Head of caudate nucleus (tissue), 42 donors: ENCODE measurements at places on chromosomes 3 and 15.

DNA sequence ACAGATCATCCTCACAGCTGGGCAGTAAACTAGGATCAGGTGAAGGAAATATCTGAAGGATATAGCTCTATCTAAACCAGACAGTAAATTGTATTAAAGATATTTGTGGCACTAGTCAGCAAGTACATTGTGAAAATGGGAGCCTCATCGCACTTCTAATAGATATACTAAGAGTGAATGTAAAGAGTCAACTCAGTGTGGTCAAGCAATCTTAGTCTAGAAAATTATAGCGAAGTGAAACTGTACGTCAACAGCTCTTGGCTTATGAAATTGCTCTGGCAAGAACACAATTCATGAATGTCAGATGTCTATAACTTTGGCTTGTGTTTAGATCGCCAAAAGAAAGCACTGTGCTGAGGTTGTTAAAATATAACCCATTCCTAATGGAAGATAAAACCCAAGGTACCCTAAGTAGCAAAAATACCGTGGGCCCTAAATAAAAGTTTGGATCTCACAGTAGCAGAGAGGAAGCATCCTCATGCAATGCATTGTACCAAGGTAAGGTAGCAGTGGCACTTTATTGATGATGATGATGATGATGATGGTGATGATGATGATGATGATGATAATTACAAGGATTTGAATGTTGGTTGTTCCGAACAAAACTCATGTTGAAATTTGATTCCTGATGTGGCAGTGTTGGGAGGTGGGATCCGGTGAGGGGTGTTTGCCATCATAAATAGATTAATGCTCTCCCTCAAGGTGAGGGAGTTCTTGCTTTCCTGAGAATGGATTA lies 228.5 kb downstream of the UNC13C start:
- no peak for DNase-seq

- DNase-seq = no peak
Measured at GRCh38 chr3:10964537-10965167, 27.9 kb upstream of the SLC6A1 start.

DNA sequence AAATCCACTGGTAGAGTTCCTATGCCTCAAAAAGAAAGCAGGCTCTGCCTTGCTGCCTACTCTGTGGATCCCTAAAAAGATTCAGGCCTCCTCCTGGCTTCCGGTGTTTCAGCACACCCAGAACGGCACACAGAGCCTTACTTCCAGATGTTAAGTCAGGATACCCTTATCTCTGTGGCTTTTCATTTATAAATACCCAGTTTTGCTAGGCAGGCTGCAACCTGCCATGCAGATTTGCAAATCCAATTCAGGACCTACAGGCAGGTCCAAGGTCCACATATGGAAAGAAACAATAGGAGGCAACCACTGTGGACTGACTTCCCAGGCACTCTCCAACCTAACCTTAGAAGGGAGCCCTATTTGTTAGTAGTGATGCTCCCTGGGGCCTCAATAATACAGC lies 30.7 kb downstream of the EFL1 start:
- no peak for DNase-seq

DNA sequence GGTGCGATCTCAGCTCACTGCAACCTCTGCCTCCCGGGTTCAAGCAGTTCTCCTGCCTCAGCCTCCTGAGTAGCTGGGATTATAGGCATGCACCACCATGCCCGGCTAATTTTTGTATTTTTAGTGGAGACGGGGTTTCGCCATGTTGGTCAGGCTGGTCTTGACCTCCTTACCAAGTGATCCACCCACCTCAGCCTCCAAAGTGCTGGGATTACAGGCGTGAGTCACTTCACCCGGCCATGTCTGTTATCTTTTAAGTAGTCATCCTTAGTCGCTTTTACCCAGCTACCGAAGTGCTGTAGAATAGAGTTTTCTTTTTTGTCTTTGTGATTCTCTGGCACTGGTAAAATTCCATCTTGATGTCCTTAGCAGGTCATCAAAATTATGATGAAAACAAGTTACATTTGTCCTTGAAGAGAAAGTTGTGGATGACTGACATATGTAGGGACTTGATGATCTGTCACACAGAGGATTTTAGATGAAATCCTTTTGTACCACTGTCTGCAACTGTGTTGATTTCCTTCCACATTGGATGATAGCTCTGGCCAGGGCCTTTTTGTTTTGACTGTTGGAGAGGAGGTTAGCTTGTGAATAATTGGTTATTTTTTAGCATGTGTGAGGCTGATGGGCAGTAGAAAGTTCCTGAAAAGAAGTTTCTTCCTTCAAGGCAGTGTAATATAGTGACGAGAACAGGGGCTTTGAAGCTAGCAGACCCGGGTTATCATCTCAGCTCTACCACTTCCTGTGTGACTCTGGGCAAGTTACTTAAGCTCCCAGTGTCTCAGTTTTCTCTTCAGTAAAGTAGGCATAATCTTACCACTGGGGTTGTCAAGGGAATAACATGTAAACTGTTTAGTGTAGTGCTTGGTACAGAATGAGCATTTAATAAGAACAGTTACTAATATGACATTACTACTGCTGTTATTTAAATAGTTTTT lies 18.8 kb downstream of the ATG7 start:
- DNase-seq = no peak

DNA sequence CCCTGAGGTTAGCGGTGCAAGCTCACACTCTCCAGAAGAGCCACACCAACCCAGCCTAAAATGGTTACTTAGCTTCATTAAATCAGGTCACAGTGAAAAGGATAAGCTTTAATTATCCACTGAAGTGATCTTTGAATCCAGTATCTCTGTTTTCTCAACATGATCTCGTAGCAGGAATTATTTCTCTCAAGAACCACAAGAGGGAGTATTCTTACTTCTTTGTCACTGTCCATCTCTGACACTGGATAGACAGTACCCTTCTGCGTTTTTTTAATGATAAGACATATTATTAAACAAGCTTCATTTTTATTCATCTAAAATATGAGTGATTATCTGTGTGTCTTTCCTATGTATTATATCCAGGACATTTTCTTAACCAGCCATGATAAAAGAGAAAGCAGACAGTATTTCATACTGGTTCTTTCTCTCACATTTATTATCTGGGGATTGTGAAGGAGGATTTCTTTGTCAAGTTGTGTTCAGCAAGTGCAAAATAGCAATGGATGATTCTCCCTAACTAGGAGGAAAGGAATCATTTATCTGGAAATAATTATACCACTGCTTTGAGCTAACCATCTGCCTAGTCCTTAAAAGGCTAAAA lies 105.4 kb upstream of the CCDC54 start:
- DNase-seq = no peak

DNA sequence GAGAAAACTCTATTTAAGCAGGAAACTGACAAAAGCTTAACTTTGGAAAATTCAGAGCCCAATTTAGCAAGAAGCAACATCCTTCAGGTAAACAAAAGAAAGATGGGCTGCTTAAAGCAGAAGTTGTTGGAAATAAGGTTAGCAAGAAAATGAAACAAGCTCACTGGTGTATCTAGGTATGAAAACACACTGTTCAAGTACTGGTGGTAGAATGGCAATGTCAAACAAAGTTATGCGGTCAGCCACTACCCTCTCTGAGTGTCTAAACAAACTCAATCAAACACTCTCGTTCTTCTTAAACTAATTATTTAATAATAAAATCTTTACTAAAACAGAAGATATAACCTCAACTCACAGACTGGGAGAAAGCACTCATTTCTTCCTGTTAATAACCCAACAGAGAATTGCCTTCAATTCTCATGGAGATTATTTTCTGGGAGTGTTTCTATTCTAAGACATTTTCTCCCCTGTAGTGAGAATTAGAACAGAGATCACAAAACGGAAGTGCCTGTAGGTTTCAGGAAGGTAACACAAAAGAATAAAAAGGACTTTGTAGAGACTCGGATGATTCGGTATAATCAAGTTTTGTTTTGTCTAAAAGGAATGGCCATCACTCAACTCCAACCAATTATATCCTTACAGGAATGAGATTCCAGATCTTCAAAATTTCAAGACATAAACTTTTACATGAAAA lies 28.9 kb downstream of the PRICKLE2 start:
- no peak for DNase-seq

- DNase-seq = no peak
Measured at GRCh38 chr3:140568842-140569520, 108.9 kb upstream of the TRIM42 start.

DNA sequence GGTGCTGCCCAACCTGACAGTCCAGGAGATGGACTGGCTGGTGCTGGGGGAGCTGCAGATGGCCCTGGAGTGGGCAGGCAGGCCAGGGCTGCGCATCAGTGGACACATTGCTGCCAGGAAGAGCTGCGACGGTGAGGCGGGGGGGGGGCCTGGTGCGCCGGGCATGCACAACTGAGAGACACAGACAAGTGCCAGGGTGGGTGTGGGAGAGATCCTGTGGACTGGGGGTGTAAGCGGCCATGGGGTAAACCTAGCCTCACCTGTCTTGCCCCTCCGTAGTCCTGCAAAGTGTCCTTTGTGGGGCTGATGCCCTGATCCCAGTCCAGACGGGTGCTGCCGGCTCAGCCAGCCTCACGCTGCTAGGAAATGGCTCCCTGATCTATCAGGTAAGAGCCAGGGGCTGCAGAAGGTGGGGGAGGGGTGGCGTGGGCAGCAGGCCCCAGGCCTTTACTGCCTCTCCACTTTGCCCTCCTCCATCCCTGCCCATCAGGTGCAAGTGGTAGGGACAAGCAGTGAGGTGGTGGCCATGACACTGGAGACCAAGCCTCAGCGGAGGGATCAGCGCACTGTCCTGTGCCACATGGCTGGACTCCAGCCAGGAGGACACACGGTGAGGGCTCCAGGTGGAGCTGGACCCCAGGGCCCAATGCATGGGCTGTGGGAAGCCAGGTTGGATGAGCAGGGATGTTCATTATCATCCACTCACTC lies 3.3 kb downstream of the CHRD start:
- no peak for DNase-seq

DNA sequence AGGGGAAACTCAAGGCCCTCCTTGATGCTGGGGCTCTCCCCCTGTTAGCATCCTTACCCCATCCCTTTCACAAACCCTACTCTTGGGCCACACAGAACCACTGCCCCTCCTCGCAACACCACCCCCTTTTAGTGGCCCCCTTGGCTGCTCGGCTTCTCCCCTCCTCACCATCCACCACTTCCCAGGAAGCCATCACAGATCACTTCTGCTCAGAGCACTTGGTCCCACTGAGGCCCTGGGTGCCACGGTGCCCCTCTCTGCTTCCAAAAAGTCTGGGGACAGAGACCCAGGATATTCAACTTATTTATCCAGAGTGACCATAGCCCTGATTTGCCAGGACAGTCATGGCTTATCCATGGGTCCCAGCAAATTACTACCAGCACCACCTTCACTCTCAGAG lies 2.4 kb downstream of the RHCG start:
- DNase-seq = no peak

GRCh38 chr3:859135-859534 lies 233.7 kb upstream of the CNTN6 start:
- DNase-seq = no peak

DNA sequence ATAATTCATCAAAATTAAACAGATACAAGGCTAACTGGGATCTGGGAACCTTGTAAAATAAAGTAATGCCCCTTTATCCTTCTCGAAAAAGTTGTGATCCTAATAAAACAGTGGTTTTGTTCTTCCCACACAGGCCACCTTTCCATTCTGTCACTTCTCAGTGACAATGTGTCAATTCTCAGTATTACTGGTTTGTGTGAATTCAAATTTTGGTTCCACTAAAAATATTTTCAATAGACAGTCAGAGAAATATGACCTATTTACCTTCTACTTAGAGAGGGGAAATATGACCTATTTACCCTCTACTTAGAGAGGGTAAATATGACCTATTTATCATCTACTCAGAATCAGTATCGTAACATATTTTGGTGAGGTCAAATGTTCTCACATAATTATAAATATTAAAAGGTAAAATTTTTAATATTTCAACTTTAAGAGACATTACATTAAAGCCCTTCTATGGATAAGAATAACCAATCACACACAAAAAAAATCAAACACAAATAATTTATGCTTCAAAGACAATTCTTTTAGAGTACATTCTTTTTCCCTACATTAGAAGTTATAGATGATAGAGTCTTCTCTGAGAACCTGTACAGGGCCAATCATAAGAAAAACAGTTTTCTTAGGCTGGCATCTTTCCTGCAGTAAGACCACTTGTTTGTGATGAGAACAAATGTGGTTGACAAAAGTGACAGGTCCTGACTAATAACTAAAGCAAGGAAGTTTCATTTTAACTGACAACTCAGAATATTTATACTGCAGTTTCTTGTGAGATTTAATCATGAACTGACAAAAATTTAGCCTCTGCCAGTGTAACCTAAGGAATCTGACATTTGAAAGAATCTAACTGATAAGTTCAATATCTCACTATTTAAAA lies 323.3 kb downstream of the DIPK2A start:
- no peak for DNase-seq

DNA sequence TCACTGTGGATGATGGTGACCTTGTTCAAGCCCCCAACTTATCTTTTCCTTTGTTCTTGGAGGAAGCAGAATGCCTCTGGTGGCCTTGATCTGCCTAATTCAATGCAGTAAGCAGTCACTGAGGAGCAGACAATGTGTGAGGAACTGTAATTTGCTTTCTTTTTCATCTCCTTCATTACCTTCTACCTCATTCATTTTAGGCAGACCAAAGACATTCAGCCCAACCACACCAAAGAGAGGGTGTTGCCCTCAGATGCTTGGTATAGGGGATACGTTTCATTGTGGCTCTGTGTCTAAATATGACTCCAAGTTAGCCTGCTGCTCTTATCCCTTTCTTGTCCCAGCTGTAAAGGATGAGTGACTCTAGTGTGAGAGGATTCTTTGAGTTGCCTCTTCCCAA lies 15.3 kb downstream of the EXOSC7 start:
- no peak for DNase-seq
